ENCODE measurements at places on chromosomes 4 and X. TPM values are rescaled to one million over a fixed set of nuclear protein-coding genes. Genes with fewer than 3 reads are reported as not detected.

Gene TMEM35A
- total RNA-seq: not detected

Gene SLC38A5
- total RNA-seq: 14.8 TPM

Gene VSIG1
- 16.8 TPM for total RNA-seq

Gene LCORL
- 31.3 TPM for total RNA-seq

Gene SPANXA1
- not detected for total RNA-seq
